ENCODE measurements at places on chromosomes 7 and 10.

DNA sequence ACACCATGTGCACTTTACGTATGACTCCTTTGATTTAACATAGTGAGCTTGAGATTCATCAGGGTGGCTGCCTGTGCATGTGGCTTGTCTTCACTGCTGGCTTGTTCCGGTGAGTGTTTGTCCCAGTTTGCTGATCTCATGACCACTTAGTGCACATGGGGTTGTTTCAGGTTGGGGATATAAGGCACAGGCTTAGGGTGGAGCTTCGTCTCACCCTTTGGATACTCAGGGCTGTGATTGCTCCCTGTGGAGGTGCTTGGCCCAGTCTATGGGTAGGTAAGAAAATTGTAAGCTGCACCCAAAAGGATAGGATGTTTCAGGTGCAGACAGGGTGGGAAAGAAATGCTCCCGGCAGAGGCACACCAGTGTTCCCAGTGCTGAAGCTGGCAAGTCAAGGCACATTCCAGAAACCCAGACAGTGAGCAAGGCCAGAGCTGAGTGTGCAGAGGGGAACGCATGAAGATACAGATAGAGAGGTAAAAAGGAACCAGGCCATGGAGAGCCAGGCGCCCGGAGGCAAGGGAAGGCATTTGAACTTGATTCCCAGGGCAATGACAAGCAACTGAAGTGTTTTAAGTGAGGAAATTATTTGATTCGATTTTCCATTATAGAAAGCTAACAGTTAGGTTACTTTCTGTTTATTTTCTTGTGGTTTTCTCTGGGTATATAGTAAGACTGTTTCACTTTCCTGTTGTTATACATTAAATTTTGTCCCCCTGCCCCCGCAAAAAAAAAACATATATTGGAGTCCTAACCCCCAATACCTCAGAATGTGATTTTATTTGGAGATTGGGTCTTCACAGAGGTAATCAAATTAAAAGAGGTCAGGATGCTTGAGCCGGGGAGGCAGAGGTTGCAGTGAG lies 289.8 kb upstream of the KLF6 start:
- no peak for DNase-seq

DNA sequence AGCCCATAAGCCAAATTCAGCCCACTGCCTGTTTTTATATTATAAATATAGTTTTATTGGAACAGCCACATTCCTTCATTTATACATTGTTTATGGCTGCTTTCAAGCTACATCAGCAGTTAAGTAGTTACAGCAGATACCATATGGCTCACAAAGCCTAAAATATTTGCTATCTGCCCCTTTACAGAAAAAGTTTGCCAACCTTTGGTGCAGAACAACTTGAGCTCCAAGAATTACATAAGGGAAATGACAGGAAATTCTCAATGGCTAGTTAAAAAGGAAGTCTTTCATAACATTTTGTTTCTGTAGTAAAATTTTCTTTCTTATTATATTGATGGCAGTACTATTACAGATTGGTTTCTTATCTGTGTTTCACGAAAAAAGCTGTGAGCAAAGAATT lies 59.3 kb downstream of the COL28A1 start:
- DNase-seq = no peak

DNA sequence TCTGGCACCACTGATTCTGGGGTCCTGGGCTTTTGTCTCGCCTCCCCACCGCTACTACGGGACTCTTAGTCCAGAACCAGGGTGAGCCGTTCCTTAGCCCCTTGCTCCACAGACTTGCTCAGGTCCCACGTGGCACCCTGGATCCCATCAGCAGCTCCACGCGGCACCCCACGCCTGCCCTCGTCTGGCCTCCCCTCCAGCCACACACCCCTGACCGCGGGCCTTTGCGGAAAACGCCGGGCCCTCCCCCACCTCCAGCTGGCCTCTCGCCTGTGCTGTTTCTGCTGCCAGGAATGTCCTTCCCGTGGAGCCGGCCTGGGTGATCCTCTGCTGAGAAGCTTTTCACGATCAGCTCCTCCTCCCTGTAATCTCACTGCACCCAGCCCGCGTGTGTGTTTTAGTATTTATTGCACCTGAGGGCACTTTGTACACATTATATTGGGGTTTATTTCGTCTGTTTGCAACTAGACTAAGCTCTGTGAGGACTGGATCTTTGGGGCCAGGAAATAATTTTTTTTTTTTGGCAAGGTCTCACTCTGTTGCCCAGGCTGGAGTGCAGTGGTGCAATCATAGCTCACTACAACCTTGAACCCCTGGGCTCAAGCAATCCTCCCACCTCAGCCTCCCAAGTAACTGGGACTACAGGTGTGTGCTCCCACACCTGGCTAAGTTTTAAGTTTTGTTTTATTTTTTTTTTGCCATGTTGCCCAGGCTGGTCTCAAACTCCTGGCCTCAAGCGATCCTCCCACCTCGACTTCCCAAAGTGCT lies 10.5 kb upstream of the TTYH3 start:
- DNase-seq = no peak

DNA sequence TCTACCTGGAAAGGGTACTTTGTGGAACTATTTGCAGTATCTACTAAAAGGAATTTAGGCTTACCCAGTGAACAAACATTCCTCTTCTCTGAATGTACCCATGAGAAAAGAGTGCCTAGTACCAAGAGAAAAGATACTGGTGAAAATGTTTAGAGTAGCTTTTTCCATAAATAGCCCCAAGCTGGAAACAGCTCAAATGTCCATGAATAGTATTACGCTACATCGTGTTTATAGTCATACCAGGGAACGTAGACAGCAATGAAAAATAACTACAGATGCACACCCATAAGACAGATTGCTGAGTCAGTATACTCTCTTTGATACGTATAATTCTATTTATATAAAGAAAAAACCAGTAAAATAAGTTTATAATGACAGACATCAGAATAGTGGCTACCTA lies 285.9 kb downstream of the KLF6 start:
- DNase-seq = no peak

DNA sequence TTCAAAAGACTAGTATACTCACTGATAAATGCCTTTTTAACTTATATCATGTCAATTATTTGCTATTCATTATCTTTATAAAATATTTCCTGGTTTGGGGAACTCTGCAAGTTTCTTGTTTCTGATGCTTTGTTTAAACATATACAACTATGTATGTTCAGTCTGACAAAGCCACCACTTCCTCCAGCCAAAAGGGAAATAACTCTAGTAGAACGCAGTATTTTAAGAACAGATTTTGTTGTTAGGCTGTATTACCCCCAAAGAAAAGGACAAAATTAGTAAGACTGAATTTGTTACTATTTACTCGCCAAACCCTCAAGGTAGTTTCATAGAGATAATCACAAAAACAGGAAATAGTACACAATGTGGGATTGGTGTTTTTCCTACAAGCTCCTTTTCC lies 78.9 kb downstream of the LRRTM3 start:
- no peak for DNase-seq

- no peak for DNase-seq
Observed at GRCh38 chr7:140026935-140027334, 35.8 kb downstream of the PARP12 start.

DNA sequence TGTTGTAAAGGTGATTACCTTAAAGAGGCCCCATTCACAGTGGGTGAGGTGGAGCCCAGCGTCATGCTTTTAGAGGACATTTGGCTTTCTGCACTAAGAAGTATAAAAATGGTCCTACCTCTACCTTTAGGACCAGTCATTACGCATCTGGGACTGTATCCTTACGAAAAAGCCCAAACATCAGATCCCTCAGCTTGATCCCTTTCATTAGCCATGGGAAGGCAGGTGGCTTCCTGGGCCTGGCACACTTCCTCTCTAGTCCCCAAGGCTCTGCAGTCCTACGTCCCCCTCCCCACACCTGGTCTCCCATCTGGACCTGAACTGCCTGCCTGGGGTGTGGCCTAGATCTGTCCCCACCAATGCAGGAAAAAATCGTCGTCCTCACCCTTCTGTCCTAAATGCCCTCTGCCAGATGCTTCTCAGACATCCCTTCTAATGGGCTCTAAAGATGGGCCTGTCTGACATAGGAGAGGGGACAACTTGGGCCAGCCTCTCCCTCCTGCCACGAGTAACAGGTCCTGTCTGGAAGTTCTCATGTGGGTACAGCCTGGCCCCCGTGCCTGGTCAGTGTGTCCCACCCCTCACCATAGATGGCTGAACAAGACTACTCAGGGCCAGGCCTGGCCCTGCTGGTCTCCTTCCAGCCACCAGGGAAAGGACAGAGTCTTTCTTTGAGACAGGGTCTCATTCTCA lies 11.8 kb upstream of the SLC18A3 start:
- no peak for DNase-seq

DNA sequence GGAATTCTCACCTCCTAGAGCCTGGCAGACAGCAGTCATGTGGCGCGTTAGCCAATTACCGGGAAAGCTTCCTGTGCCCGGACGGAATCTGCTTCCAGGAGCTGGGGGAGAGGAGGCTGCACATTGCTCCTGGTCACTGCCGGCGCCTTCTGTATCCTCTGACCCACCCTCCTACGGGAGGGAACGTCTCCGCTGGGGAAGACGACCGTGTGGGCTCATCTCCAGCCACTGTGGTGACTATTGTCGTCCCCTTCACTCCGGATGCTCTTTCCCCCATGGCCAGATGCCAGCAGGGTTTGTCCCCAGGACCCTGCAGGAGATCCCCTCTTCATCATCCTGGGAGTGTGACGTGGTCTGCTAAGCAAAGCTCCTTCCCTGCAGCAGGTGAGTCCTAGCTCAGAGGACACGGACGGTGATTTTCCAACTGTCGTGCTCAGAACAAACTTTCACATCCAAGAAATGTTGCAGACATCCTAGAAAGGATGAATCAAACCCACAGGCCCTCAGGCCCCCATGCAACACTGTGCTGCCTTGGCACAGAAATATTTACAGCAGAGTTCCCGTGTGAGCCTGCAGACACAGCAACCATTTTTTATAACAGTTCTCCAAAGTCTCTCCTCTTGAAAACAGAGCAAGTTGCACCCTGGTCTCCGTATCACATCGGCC lies 29.6 kb upstream of the FAM20C start:
- no peak for DNase-seq

DNA sequence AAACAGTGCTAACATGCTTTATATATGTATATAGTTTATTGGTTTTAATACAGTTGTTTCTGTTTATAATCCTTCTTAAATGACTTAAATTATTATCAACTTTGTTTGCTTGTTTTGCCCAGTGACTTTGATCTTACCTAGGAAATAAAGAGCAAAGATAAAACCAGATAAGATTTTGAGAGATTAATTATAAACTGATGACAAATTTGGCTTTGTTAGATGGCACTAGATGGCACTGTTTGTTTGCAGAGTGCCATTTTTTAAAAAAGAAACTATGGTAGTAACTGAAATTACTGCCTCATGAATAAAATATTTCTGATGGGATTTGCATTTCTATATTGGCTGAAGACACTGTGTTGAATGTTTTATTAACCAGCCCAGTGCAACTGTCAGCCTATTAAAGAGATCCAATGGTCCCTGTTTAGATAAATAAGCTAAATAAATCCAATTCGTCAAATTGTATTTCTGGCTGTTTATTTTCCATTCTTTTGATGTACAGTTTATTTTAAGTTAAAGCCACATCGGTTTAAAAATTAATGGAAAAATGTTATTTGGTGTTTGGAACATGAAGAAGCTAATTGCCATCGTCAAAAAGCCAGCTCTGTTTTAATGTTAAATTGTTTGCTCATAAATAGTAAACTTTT lies 28.7 kb downstream of the VTI1A start:
- DNase-seq = no peak

GRCh38 chr10:75712242-75712880 lies 280.9 kb downstream of the LRMDA start:
- DNase-seq = no peak

DNA sequence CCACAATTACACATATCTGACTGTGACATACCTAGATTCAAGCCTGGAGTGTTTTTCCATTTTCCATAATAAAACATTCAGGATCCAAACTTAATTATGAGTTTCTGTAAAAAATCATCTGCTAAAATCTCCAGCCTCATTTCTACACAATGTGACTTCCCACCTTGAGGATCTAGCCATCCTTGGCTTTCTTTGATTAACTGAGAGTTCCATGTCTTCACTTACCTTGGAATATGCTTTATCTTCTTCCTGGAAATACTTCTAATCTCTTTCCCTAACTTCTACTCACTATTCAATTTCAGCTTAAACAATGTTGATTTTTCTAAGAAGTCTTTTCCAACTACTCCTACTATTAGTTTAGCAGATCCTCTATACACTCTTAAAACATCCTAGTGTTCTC lies 16.5 kb upstream of the GIMAP2 start:
- no peak for DNase-seq

- no peak for DNase-seq
Observed at GRCh38 chr10:127028556-127028955, 123.3 kb downstream of the DOCK1 start.

GRCh38 chr7:34486371-34486770 lies 171.6 kb upstream of the NPSR1 start:
- no peak for DNase-seq

- DNase-seq = no peak
Observed at GRCh38 chr10:667602-668143, 21.8 kb downstream of the DIP2C start.

GRCh38 chr7:80521809-80522208 lies 9.9 kb upstream of the GNAT3 start:
- DNase-seq = no peak

GRCh38 chr7:10724449-10724848 lies 249.2 kb upstream of the PHF14 start:
- DNase-seq = no peak

DNA sequence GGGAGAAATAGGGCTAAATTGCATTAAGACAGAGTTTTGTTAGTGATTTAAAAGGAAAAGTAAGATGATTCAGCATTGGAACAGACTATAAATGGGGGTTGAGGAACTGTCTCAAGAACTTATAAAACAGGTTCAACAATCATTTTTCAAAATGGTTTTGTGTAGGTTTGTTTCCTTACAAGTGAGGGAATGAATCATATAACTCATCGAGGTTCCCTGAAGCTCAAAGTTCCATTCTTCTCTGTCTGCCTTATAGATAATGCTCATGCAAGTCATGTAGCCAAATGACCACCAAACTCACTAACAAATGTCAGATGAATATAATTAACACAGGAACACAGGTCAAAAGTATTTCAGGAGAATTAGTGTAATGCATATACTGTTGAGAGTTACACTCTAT lies 27.7 kb downstream of the ADAM22 start:
- no peak for DNase-seq

GRCh38 chr7:139051655-139052054 lies 15.8 kb upstream of the ZC3HAV1L start:
- no peak for DNase-seq

DNA sequence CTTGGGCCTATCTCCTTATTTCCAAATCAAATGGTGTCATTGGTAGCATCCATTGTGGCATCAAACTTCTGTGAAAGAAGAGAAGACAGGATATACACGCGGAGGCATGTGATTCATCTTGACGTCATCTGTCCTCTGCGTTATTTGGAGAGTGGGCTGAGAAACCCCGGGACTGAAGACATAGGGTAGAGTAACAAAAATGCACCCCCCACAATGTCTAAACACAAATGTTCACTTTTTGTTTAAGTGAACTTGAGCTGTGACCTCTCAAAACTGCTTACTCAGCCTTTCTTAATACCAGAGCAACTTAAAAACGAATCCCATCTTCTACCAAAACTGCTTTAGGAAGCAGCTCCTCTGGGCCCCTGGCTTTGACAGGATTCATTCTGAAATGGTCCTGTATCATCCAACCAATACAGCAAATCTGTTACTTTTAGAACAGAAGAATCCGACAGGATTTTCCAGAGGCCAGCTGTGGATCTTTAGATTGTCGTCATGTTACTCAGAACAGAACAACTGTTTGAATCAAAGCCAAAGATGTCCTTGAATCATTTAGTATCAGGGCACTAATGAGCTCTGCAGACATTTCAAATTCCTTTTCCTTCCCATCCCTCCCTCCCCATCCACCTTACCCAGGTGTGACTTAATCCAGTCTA lies 438.1 kb downstream of the SUGCT start:
- DNase-seq = no peak
